Astrocyte of the hippocampus (primary cell): ENCODE measurements at places on chromosomes 6 and 20.
A peak's percentile ranks its signal among the peaks of the same experiment; 100 is the strongest.

GRCh38 chr20:19749618-19750071 is 8.4 kb upstream of the RIN2 start:
- no peak for DNase-seq

GRCh38 chr6:132742495-132742894 is 15.2 kb downstream of the VNN2 start:
- no peak for DNase-seq

DNA sequence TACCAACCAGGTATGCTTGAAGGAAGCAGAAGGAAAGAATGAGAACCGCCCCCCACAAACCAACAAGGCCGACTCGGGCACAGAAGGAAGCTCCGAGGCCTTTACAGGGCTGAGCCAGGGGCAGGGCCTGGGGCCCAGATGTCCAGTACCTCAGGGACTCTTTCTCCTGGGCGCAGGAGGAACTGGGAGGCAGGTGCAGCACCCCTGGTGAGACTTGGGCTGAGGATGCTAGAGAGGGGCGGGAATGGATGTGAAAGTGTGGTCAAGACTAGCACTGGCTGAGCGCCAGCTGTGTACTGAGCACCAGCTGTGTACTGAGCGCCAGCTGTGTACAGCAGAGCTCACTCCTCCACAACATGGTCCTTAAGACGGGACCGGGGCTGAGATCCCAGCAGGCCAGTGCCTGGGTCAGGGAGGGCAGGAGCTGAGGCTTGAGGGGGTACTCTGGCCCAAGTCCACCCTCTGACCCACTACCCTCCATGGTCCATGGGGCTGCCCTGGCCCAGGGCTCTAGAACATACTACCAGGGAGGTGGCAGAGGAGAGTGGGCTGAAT is 369.4 kb downstream of the TAF4 start:
- DNase-seq, result no peak

DNA sequence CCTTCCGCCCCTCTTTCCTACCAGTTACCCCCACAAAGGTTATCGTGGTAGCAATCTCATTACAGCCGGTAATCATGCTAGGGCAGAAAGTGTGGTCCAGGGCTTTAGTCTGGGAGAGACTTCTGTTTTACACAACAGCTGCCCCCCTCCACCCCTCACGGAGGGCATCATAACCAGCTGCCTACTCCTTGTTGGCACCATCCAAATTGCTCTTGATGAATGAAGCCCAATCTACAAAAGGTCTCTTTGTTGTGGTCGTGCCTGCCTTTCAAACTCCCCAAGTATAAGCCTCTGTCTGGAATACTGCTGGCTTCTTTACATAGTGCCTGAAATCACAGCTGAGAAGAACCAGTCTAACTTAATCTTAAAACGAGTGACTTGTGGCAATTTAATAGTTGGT is 157.9 kb downstream of the INSM1 start:
- peak; percentile 14 for DNase-seq

DNA sequence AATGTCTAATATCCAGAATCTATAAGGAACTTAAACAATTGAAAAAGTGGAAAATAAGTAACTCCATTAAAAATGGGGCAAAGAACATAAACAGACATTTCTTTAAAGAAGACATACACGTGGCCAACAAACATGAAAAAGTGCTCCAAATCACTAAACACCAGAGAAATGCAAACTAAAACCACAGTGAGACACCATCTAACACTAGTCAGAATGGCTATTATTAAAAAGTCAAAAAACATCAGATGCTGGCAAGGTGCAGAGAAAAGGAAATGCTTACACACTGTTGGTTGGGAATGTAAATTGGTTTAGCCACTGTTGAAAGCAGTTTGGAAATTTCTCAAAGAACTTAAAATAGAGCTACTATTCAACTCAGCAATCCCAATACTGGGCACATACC is 169.2 kb upstream of the MANEA start:
- peak; percentile 13 for DNase-seq

GRCh38 chr6:1821513-1822183 is 211.9 kb downstream of the FOXC1 start:
- DNase-seq, result peak; percentile 17

- peak; percentile 22 for DNase-seq
Measured at GRCh38 chr6:47106721-47107197, 64.6 kb upstream of the ADGRF1 start.

GRCh38 chr6:164695896-164696295 is 613.5 kb downstream of the C6orf118 start:
- DNase-seq, result no peak
